ENCODE measurements at places on chromosomes 4 and X.

DNA sequence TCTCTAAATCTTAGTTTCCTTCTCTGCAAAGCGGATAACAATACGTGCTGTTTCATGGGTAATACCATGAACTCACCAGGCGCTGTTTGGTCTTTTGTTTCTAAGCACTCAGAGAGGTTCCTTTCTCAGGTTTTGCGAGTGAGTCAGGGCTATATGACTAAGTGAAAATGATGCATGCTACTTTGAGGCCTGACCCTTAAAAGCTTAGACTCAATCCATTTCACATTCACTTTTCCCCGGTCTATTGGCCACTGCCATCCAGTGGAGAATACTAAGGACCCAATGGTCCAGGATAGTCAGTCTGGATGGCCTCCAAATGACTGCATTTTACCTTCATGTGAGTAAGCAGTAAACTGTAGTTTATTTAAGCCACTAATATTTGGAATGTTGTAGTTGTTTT is 400.8 kb upstream of the SLIT2 start:
- DNase-seq, result peak; percentile 88

DNA sequence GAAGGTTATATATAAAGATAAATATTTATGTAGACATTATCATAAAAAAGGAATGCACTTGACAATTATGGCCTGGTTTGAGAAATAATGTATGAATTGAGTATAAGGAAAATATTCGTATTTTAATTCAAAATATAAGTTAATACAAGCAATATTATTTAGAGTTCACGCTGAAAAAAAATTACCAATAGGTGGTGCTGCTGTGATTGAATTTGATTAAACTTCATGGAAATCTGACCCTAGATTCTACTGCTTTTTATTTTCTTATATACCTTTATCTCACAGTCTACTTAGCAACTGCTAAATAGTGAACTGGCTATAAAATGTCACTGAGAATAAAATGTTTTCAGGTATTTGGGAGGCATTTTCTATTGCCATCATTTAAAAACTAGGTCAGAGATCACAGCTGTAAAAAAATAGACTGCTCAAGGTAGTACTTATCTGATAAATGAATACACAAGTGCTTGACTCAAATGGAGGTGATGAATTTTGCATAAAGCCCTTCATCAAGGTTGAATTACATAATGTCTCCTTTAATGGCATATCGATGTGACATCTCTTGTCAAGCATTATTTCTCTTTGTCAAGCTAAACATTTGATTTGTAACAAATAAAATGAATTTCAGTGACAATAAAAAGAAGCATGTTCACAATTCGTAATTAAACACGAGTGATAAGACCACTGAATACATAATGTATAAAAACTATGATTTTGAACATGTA is 1638.8 kb upstream of the PCDH7 start:
- no peak for DNase-seq

DNA sequence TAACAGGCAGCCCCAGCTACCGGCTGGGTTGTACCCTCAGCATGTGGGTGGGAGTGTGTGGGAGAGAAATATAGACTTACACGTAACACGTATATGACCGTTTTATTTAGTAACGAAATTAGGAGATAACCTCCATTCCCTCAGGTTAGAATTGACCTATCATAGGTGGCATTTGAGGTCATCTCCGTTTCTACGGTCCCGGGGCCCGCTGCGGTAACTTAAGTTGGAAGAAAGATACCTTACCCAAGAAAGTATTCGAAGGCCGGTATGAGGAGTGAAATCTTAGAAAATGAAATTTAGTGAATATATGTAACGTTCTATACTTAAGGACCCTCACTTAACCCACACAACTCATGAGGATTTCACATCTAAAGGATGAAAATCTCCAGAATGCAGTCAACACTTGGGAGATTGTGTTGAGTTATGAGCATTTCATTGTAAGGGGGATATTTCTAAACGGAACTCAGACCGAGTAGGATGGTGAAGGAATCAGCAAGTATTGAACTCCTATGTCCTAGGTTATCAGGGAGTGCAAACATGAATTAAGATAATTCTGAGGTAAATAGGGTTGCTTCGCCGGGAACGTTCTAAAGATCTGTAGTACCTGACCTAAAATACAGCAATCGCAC is 891 bp downstream of the CISD2 start:
- DNase-seq, result no peak

GRCh38 chr4:74896595-74896994 is 36.3 kb upstream of the PARM1 start:
- no peak for DNase-seq

DNA sequence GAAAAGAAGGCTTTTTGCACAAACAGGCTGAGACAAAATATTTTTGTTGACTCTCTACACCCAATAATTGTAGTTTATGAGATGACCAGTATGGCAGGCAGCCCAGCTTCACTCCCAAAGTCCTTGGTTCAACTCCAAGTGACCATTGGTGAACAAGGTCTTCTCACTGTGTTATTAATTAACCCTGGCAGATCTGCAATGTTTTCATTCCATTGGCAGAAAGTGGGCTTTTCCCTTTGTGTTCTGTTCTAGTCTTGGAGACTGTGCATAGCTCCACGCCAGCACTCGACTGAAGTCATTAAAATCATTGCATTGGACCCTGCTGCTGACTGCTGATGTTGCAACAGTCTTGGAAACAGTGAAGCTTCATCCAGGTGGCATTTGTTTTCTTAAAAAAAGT is 277.3 kb upstream of the HAND2 start:
- no peak for DNase-seq

- DNase-seq, result no peak
These were observed 50.4 kb downstream of the MCUB start for GRCh38 chr4:109610489-109610888.

GRCh38 chrX:154833746-154834274 is 652 bp downstream of the SMIM9 start:
- no peak for DNase-seq

- no peak for DNase-seq
These were observed 9.5 kb downstream of the ETFDH start for GRCh38 chr4:158681629-158682028.

DNA sequence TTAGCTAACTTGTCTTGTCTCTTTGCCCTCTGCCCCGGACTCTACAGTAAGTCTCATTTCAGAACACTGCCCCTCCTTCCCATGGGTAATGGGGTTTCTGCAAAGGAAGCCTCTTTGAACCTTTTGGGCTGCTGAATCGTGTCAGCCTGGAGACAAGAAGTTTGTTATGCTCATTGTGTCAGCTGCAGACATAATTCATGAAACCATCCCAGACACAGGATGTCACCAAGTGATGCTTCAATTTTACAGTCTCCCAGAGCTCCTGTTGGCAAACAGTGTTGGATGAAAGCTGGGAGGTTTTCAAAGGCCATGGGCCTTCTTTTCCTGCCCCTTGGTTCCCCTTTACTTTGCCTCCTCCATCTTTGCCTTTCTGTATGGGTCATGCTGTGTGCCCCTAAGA is 223.1 kb upstream of the TAPT1 start:
- DNase-seq, result no peak

All from non-pigmented ciliary epithelial cell (primary cell).